ENCODE measurements at places on chromosomes 5 and 9.

DNA sequence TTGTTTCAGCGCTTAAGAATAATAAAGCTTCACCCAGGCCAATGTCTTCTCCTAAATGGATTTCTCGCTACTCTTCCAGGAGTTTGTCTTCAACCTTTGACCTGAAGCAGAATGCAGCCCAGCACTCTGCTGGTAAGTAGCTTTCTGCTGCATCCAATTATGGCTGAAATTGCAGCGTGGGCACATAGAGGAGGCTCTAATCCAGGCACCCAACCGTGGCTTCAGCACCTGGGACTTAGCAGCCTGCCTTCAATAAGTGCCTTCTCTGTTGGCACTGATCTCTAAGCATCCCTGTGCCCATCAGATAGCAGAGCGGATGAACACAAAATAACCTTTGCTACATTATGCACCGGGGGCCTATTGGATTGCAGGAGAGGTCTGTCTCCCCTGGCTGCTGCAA, 105.2 kb downstream of the TRIM32 start:
- DNase-seq = no peak

DNA sequence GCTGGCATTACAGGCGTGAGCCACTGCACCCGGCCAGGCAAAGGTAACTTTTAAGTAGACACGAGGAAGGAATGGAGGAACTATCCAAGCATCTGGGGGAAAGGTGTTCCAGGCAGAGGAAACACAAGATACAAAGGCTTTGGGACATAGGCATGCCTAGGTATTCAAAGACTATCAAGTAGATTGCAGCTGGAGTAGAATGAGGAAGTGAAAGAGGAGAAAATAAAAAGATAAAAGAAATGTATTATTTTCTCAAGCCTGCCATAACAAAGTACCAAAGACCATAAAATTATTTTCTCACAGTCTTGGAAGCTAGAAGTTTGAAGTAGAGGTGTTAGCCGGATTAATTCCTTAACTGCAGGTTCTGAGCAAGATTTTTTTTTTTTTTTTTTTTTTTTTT, 39.9 kb upstream of the GRIN3A start:
- no peak for DNase-seq

DNA sequence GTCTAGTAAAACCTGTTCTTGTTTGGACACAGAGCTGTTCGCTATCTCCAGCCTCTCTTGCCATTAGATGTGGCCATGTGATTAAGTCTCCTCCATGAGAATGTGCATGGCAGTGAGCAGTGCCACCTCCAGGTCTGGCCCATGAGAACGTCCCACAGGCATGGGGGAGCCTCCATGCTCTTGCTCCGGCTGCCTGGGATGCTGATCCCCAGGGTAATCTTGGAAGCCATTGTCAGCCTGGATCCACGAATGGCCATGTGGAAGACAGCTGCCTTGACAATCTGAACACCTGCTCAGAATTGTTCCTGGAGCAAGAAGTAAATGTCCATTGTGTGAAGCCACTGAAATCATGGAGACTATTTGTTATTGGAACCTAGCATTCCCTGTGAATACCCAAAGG, 83.5 kb downstream of the FSTL4 start:
- no peak for DNase-seq

DNA sequence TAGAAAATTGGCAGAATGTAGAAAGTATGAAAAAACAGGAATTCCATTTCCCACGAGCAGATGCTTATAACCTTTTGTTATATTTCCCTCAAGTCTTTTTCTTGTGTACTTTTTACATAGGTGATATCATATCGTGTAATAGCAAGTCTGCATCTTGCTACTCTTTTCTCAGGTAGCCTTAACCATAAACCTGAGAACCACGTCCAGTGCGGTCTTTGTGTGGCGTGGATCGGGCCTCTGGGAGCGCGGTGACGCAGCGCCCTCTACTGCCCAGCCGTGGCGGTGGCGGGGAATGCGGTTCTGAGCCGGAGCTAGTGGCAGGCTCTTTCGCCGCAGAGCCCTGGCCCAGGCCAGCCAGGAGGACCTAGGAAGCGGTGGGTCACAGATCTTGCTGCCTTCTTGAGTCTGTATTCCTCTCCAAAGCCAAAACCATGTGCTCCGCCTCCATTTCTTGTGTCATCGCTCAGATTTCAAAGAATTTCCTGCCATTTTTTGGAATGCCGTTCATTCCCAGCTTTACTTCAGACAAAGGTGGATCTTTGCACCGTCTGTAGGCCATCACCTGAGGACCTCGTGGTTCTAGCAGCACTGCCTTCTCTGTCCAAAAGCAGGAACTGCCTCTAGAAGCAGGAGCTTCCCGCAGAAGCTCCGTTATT, 71.9 kb downstream of the MVB12B start:
- DNase-seq = peak; percentile 79

DNA sequence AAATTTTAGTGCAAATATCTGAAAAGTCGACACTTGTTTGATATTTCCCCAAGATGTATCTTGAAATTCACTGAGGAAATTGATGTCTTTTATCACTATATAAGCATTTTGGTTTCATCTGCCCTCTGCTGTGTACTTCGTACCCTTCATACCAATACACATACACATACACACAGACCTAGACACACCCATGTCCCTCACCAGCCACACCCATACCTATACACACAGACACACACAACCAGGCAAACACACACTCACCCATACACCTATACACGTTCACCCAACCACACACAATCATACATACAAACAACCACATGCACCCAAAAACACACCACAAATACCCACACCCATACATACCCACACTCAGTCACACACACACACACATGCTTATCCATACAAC, 367.8 kb downstream of the HINT1 start:
- no peak for DNase-seq

- no peak for DNase-seq
Measured at GRCh38 chr5:58683567-58683966, 100.7 kb downstream of the RAB3C start.

GRCh38 chr5:158473016-158473635, 614.2 kb upstream of the CLINT1 start:
- DNase-seq = no peak

- DNase-seq = no peak
Measured at GRCh38 chr5:9924614-9925013, 294.5 kb upstream of the TAS2R1 start.

GRCh38 chr5:98424681-98425450, 348.6 kb upstream of the RGMB start:
- DNase-seq = no peak

GRCh38 chr5:148443998-148444397, 60.2 kb downstream of the FBXO38 start:
- DNase-seq = peak; percentile 21

DNA sequence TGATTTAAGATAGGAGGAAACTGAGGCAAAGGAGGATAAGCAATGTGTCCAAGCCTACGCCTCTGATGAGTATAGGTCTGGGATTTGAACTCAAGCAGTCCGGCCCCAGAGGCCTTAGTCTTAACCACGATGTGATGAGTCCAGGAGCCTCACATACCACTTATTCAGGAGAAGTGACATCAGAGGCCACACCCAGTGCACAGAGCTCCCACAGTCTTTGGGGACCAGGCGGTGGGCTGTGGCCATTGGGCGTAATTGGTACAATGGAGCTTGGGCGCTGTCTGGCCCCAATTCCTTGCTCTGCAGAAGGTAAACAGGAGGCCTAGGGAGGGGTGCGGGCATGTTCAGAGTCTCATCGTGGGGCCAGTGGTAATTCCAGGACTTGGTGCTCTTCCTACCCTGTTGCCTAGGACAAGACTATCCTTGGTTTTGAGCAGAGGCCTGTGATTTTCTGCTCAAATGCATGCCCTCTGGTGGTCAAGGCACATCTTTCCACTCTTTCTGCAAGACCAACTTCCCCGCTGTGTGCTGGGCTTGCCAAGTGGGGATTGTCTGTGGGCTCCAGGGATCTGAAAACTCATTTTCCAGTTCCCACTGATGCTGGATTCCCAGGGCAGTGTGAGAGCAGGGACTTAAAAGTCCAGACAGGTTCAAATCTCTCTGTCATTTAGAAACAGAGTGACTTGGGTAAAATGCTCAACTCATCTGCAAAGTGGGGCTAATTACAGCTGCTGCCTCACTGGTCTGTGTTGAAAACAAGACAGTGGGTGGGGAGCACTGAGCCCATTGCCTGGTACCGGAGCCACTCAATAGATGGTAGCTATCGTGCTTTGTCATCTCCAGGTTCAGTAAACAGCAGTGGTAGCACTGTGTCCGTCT, 15.8 kb downstream of the NDST1 start:
- no peak for DNase-seq
